Erythroblast (primary cell): ENCODE measurements at places on chromosomes 5 and 9.

- DNase-seq = no peak
Observed at GRCh38 chr9:113624721-113625120, 161.2 kb downstream of the RGS3 start.

GRCh38 chr9:89956331-89956730 lies 351.5 kb downstream of the GADD45G start:
- no peak for DNase-seq

DNA sequence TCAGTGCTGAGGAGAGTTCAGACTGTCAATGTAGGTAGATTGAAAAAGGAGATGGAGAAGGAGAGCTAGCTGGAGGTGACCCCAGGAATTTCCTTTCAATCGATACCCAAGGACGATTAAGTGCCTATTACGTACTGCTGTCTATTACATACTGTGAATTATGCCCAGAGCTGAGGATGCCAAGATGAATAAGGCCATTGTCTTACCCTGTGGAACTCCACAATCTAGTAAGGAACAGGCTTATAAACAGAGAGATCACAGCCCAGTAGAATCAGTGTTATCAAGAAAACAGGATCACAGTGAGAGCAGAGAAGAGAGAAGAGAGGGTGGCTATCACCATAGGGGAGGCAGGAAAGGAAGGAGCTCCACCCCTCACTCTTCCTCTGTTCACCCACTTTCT lies 54.1 kb upstream of the PDE8B start:
- DNase-seq = no peak

DNA sequence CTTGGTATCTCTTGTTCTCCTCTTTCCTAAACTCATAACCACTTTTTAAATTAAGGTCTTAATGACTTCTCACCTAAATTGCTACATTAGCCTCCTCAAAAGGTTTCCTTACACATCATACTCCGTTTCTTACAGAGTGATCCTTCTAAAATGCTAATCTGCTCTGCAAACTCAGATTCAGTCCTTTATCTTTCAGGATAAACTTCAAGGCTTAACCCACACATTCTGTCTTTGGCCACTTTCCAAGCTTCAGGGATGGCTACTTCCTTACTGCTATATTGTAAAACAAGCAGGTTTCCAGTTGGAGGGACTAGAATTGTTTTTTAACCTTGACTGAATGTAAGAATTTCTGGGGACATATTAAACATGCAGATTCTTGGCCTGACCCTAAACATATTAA lies 105.5 kb upstream of the CHD1 start:
- DNase-seq = peak; percentile 30

DNA sequence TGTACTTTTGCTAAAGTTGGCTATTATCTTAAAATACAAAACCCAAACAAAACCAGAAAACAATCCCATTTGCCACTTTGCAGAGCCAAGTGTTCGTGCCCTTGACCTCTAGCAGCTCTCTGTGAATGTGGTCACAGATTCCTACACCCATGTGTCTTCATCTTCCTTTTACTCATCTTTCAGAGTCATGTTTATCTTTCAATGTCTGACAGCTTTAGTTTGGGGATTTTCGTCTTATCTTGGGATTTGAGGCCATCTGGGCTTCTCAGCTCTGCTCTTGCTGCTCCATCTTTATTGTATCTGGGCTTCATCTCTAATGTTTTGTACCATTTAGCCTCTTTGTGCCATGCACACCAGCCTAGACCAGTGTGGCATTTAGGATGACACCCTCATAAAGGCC lies 81.0 kb downstream of the DAPK1 start:
- no peak for DNase-seq

DNA sequence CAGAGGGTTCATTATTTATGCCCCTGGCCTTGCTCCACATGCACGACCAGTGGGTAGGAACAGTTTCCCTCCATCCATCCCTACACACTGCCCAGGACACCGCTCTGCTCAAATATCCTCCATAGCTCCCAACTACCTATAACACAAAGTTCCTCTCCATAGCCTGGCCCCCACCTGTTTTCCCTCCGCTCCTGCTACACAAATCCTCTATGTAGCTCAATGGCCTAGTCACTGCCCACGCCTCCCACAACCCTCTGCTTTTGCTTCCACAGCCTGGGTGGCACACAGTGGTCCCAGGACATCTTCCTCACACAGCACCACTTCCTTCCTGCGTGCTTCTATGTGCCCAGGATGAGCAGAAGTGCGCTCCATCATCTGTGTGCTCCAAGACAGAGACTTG lies 20.4 kb downstream of the REXO4 start:
- DNase-seq = no peak

DNA sequence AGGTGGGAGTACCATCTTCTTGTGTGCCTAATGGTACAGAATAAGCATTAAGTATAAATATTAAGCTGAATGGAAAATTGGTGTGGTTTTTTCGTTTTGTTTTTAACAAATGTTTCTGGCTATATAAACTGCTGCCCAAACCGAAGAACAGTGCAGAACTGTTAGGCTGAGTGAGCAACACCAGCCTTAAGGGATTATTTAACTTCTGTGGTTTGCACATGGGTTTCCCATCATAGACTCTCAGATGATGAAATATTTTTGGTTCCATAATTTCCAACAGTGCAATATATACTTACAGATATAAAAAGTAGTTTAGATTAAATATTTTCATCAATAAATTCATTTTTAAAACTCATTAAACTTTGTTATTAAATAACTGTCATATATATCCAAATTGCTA lies 16.4 kb downstream of the C5orf63 start:
- no peak for DNase-seq

DNA sequence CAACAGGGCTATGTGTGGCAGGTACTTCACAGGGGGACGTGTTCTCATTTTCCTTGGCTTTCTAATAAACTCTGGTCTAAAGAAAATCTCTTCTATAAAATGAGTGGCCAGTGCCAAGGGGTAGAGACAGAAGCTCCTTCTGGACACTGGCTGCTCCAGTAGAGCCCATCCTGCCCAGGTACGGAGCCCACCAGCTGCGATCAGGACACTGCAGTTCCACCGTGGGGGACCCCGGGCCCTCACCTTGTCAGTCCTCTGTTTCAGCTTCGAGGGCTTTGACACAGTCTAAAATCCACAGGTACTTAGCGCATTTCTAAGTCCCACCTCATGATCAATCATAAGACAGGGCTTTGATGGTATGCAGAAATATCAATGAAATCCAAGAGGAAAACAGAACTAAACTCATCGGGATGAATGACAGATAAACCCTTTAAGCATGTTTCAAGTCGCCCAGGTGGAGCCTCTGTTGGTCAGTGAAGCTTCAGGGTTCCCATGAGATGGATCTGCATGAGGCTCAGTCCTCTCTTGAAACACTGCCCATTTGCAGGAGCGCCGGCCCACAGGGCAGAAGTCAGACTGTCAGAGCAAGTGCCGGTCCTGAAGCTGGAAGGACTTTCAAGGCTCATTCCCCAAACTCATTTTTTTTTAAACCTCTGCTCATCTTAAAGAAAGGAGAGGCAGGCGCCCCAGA lies 20.3 kb upstream of the TERT start:
- DNase-seq = no peak

GRCh38 chr5:91007251-91007650 lies 375.9 kb downstream of the ARRDC3 start:
- DNase-seq = peak; percentile 4

DNA sequence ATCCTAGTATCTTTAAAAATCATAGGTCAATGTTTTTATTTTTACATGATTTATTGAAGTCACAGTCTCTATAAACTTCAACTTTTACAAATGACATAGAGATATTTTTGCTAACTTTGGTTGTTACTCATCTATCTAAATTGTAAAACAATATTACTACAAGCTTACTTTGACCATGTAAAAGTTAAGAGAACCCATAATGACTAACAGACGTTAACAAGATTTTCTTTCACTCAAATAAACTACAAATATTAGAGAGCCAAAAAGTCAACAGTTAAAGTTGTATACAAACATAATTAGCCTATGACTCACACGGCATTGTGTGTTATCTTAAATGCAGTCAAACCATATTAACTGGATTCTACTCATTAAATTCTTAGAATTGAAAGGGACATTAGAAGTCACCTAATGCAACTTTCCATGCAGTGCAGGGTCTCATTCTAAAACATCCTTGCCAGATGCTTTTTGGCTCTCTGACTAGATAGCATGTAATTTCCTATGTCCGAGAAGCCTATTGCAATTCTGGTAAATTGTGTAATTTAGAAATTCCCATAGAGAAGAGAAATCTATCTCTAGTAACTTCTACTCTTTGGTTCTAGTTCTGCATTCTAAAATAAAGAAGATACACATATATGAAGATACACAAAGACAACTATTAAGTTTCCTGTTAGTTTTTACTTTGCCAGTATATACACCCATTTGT lies 42.2 kb upstream of the UGT3A2 start:
- DNase-seq = peak; percentile 30

DNA sequence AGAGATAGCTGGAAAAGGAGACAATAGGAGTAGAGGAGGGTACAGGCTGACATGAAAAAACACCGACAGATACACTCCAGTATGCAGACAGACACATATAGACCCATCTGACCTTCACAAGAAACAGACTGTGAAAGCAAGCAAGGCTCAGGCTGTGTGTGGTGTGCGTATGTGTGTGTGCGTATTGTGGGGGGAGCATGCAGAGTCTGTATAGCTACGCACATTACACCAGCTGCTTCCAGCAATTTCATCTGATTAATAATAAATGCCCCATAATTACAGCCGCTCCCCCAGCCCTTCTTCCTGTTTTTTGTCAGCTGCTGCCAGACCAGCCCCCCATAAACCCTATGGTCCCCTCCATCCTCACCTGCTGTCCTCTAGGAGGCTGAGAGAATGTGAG lies 6.7 kb downstream of the CNTFR start:
- DNase-seq = no peak

GRCh38 chr5:37283214-37283820 lies 34.1 kb upstream of the CPLANE1 start:
- DNase-seq = peak; percentile 2

DNA sequence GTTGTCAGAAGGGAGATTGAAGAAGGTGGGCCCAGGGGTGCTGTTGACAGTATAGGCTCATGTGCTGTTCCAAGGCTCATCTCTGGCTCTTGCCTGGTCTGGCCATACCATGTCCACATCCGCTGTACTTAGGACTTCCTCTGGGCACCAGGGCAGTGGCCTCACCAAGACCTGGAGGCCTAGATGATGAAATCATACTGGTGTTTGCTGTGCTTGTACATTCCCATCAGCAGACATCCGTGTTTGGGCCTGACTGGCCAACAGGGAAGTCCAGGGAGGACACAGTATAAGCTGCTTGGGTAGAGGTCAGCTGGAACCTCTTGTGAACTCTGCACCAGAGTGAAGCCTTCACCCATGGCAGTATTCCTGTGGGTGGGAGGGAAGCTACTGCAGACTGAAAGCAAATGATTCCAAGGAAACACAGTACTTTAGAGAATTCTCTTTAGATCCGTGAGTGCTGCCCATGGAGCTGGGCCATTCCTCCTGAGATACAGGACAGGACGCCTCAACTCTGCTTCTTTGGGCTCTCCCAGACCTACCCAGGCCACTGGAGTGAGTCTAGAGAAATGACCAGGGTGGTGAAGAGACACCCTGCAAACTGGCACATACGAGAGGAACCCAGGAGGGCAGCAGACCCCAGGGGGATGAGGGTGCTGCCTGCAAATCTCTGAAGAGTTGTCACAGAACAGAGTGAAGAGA lies 22.5 kb downstream of the POLR1E start:
- DNase-seq = no peak

GRCh38 chr5:159057996-159058395 lies 41.7 kb downstream of the EBF1 start:
- DNase-seq = no peak

GRCh38 chr5:96434201-96434645 lies 1.2 kb upstream of the PCSK1 start:
- peak; percentile 74 for DNase-seq

DNA sequence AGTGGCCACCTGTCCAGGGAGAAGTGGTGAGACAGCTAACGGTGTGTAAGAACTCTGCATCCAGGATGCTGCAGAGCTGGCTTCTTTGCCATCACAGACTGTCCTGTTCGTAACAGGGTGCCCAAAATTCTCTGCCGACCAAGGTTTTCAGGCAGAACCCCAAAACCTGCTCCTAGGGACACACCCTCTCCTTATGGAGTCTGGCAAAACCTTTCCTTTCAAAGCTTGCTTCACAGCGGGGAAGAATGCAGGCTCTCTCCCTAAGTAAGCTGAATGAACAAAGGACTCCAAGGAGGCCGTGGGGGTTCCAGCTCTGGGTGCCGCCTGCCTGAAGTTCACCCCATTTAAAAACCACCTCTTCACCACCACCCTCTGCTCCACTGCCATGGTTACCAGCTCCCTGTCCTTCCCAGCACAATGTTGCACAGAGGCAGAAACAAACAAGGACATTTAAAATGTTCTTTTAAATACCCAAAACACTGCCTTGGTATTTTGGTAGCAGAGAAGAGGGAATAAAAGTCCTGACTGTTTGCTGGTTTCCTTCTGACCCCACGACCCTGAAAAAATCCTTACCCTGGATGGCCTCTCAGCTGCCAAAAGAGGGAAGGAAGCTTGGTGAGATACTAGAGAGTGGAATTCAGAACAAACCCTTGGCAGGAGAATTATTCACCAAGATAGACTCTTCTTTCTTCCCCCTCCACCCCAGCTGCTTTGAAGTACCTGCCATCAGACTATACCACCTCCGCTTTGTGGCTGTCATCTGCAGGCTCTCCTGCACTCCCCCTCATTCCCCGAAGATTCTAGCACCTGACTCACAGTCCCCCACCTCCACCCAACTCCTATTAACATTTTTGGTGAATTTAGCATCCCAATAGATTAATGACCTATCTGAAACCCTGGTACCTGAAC lies 7.1 kb upstream of the KLF9 start:
- no peak for DNase-seq

DNA sequence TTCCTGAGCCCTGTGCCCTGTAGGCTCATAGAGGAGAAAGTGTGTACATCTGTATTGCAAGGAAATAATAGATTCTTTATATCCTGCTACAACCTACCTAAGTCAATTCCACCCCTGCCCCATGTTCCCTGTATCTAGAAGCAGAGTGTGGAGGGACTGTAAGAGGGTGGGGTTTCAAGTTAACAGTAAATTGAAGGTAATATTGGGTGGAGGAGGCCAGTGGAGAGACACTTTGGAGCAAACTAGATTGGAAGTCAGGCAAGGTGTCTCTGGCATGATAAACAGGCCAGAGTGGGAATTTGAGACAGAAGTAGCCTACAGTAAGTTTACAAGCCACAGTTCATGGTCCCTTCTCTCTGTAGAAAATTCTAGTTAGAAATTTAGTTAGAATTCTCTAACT lies 2.3 kb upstream of the HEMGN start:
- peak; percentile 92 for DNase-seq

DNA sequence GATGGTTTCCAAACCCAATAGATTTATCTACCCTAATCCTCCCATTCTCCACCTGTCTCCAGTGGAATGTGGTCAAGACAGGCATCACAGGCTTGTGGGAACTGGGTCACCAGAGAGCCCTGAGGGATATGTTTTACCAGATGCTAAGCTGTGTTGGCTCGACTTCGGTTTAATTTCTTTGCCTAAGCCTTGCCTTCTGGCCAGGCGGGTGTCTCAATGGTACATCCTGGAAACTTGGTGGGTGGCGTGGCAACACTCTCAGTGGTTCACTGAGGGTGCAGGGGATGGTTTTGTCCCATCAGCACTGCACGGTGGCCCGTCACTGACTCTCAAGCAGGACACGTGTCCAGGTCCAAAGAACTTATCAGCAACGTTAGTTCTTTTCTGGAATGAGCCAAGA lies 192.2 kb downstream of the TENT4A start:
- no peak for DNase-seq

GRCh38 chr9:122350577-122351355 lies 20.1 kb upstream of the PTGS1 start:
- DNase-seq = peak; percentile 89

- DNase-seq = no peak
Observed at GRCh38 chr9:70581214-70581954, 166.9 kb upstream of the KLF9 start.

- DNase-seq = no peak
Observed at GRCh38 chr5:140322751-140323731, 20.1 kb upstream of the PFDN1 start.

- no peak for DNase-seq
Observed at GRCh38 chr5:81533629-81534405, 139.9 kb upstream of the ACOT12 start.
